ENCODE measurements at places on chromosomes 2 and 18.

- no peak for DNase-seq
These were observed 20.5 kb downstream of the ADAM17 start for GRCh38 chr2:9535177-9535576.

- DNase-seq = no peak
These were observed 398.8 kb upstream of the TMEFF2 start for GRCh38 chr2:192593561-192593960.

DNA sequence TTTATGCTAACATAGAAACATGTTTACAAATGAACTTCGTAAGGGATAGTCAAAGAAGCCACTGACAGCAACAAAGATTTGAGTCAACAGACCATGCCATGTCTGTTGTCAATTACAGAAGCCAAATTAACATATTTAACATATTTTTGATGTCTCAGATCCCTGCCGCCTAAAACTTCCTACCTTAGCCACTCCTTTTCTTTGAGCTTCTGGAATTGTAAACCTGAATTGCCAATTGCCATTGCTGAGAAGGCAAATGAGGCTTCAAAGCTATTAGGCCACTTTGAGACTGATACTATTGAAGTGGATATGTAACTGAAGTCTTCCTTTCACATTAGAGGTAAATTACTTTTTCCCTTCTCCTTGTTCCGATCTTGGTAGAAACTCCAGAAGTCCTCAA, 66.0 kb upstream of the DSEL start:
- DNase-seq = no peak

DNA sequence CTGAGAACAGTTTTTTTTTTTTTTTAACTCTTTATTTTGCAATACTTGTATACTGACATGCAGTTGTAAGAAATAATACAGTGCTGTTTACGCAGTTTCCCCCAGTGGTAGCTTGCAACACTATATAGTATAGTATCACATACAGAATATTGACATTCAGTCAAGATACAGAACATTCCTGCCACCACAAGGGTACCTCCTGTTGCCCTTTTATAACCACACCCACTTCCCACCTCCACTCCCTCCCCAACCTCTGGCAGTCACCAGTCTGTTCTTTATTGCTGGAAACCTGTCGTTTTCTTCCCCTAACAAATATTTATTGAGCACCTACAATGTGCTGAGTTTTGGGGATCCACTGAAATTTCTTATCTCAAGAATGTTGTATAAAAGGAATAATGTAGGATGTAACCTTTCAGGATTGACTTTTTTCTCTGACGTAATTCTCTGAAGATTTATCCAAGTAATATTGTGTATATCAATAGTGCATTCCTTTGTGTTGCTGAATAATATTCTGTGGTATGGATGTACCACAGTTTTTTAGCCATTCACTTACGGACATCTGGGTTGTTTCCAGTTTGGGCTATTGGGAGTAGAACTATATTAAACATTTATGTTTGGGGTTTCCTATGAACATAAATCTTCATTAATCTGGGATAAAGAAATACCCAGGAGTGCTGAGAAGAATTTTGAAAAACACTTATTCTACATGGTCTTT, 51.4 kb upstream of the EML6 start:
- DNase-seq = no peak

DNA sequence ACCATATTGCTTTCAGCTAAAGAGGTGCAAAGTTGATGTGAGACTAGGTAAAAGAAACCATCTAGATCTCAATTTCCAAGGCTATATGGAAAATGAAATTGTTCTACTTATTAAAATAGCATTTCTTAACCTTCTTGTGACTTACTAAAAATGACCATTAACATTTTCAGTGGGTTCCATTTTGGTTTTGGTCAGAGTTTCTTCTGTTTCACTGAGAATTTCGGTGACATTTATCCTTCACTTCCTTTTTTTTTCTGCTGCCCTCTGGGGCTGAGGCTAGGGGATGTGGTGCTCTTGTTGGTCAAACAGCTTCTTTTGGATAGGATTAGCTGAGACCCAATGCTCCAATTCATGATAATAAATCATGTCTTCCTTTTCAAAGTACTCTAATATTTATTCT, 44.3 kb upstream of the REL start:
- DNase-seq = no peak

- DNase-seq = no peak
These were observed 12.6 kb downstream of the HOXD3 start for GRCh38 chr2:176169711-176170110.

DNA sequence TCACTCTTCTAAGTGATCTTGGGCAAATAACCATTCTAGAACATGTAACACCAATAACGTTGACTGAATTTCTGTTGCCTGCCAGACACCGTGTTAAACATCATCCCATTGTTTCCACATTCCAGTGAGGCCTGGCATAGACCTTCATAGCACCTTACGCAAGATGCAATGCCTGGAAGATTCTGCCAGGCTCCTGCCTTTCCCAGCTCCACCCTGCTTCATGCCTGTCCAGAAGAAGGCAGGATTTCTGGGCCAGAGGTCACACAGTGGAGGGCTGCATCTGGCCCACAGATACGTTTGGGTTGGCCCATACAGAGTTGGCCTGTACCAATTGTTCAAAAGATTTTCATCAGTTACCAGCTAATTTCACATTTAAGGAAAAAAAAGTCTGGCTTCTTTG, 46.3 kb downstream of the EN1 start:
- no peak for DNase-seq

- DNase-seq = no peak
These were observed 135.5 kb upstream of the PKDCC start for GRCh38 chr2:41912337-41912736.

- no peak for DNase-seq
These were observed 263.6 kb downstream of the AFF3 start for GRCh38 chr2:99878581-99879350.

DNA sequence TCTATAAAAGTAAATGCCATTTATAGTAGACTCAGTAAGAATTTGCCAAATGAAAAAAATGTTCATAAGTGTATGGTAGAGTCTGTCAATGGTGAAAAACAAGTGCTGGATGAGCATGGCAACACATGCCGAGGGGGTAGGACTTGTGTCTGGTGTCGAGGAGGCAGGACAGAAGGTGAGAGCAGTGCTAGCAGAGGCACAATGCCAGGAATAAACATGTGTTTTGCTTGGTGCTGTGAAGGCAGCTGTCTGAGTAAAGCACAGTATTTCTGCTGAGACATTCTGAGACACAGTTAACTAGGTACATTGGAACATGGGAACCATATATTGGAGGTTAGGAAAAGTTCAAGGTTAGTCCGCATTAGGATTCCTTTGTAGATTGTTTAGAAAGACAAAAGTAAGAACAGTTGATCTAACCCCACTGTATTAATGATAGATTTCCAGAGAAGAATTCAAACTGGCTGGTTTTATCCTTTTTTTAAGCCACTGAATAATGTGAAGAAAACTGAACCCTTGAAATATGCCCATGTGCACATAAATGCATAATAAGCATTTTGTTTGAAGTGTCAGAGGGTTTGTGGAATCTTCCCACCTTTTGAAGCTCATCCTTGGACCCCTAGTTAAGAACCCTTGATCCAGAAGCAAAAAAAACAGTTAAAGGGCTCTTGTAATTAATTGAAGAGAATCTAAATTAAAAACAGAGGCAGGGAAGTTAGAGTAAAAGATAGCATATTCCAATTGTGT, 7.1 kb downstream of the RBM45 start:
- DNase-seq = no peak

GRCh38 chr2:85431570-85432205, 13.2 kb downstream of the SH2D6 start:
- DNase-seq = no peak

DNA sequence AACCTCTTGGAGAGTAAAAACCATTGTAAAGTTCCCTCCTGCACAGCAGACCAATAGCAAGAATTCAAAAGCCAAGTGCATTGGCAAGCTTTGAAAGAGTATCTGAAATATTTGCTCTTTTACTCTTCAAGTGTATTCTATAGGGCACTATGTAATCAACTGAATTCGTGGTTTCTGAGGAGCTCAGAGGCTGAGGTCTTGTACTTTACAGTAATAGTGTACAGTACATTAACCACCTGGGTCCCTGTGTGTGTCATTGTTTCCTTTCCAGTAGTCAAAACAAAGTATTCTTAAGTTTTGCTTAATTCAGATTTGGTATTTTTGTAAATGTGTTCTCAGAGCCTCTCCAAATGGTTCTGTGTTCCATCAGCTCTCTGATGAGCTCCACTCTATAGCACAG, 769.7 kb downstream of the LRRTM4 start:
- DNase-seq = no peak

DNA sequence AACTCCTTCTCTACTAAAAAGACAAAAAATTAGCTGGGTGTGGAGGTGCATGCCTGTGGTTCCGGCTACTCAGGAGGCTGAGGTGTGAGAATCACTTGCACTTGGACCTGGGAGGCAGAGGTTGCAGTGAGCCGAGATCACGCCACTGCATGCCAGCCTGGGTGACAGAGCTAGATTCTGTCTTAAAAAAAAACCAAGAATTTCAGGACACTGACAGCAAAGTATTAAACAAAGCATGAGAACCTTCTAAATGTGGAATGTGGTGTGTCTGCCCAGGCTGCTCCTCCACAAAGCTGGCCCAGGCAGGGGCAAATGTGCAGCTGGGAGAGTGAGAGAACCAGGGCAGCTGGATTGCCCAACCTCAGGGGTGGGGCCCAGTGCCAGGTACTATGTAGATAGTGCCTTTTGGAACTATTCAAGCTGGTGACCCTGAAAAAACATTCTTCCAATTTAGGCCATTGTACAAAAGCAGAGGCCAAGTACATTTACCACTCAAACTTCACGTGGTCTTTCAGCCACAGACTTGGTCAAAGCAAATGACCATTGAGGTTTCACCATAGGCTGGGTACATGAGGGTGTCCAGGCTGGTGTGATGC, 6.7 kb upstream of the UGT1A5 start:
- DNase-seq = no peak

GRCh38 chr2:210477496-210477895, 937 bp upstream of the LANCL1 start:
- no peak for DNase-seq

GRCh38 chr2:28972778-28973335, 8.2 kb upstream of the TOGARAM2 start:
- DNase-seq = no peak

All from tibial nerve (tissue), 4 donors.